ENCODE measurements at places on chromosomes 6 and 20.

DNA sequence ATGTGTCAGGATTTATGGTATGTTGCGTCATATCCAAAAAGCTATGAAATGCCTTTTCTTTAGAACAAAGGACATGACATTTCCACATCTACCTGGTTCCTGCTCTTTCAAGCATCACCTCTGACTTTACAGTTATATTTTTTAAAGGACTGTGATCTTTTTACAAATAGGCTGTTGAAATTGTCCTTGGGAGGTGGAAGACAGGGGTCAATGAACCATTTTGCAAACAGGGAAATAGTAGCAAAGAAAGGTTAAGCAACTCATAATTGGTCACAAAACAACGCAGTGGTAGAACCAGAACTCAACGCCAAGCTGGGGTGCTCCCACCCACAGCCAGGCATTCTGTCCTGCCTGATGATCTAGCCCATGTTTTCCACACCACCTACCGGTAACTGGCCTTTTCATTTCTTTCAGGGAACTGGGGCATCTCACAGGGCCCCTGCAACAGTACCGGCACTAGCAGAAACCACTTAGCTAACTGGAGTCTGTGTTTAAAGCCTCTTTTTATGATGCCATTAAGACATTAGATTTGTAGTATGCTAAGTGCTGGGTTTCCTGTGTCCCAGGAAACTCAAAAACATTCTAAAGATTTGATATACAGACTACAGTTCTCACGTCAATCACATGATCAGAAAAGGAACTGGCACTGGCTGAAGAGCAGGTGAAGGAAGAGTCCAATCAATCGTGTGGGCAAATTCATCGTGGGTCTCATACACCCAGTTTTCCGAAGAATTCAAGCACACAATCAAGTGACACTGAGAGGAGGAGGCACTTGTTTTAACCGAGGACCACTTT, 13.9 kb downstream of the ZNF217 start:
- peaks cover 44% of the 10 kb centered on the region for H3K4me1 ChIP-seq
- H3K36me3 ChIP-seq: peaks cover 40% of the 10 kb centered on the region
- no peak for DNase-seq
- H3K27ac ChIP-seq: no peak overlapping the region
- H3K4me3 ChIP-seq: no peak overlapping the region

- H3K4me1 ChIP-seq: peaks cover 27% of the 10 kb centered on the region
- H3K4me3 ChIP-seq: no peak overlapping the region
- H3K36me3 ChIP-seq: no peaks in the 10 kb centered on the region
Measured at GRCh38 chr20:20695250-20695816, 17.1 kb downstream of the RALGAPA2 start.

DNA sequence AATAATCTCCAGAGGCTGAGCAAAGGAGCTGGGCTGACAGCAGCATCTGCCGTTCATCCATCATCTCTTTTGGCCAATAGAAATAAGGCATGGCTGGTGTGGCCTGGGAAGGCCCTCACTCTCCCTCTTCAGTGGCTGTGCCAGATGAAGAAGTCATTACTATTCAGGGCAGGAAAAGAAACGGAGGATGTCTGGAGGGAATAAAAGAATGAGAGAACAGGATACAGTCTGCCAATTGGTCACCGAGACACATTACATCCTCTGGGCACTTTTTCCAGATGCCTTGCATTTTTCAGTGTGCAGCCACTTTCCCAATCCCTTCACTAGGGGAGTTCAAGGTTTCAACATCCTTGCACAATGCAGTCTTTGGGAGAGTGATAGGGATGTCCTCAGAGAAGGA, 32.2 kb upstream of the VGLL2 start:
- H3K4me1 ChIP-seq: no peaks in the 10 kb centered on the region
- no peaks in the 10 kb centered on the region for H3K36me3 ChIP-seq
- no peak overlapping the region for H3K4me3 ChIP-seq
- no peak for DNase-seq
- H3K27me3 ChIP-seq: no peaks in the 10 kb centered on the region

GRCh38 chr6:11848852-11849731, 70.5 kb upstream of the ADTRP start:
- peaks cover 9% of the 10 kb centered on the region for H3K4me1 ChIP-seq
- H3K36me3 ChIP-seq: no peaks in the 10 kb centered on the region
- no peak overlapping the region for H3K4me3 ChIP-seq
- H3K27ac ChIP-seq: no peak overlapping the region
- H3K27me3 ChIP-seq: no peaks in the 10 kb centered on the region

GRCh38 chr6:56693246-56693607, 50.5 kb upstream of the DST start:
- DNase-seq: peak; percentile 29
- no peaks in the 10 kb centered on the region for H3K4me1 ChIP-seq
- H3K27ac ChIP-seq: peak overlapping the region; percentile 6
- no peak overlapping the region for H3K4me3 ChIP-seq
- H3K27me3 ChIP-seq: no peaks in the 10 kb centered on the region

- DNase-seq: no peak
- H3K36me3 ChIP-seq: no peaks in the 10 kb centered on the region
- no peak overlapping the region for H3K27ac ChIP-seq
- no peak overlapping the region for H3K4me3 ChIP-seq
Measured at GRCh38 chr20:33944914-33945313, 48.8 kb upstream of the RALY start.

GRCh38 chr6:169722362-169723199, 1.7 kb downstream of the PHF10 start:
- no peaks in the 10 kb centered on the region for H3K27me3 ChIP-seq
- peaks cover 12% of the 10 kb centered on the region for H3K4me1 ChIP-seq
- peak; percentile 34 for DNase-seq
- peak overlapping the region; percentile 54 for H3K27ac ChIP-seq
- peak overlapping the region; percentile 55 for H3K4me3 ChIP-seq
- no peaks in the 10 kb centered on the region for H3K36me3 ChIP-seq

DNA sequence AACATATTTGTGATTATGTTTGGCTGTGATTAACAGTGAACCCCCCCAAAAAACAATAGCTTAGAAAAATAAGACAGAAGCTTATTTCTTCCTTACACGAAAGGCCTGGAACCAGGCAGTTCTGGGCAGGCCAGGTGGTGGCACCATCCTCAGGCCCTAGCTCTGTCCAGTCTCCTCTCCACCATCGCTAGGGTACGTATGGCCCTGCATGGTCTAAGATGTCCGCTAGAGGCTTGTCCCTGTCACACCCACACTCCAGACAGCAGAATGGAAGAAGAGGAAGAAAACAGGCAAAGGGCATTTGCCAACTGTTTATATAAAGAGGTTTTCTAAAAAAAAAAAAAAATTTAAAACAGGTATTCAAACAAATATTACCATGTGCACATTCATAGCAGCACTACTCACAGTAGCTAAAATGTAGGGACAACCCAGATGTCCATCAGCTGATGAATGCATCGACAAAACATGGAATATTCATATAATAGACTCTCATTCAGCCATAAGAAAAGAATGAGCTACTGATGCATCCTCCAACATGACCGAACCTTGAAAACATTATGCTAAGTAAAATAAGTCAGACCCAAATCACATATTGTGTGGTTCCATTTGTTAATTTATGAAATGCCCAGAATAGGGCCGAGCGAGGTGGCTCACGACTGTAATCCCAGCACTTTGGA, 6.7 kb downstream of the TGM3 start:
- no peaks in the 10 kb centered on the region for H3K27me3 ChIP-seq
- no peak overlapping the region for H3K4me3 ChIP-seq
- H3K27ac ChIP-seq: no peak overlapping the region
- no peak for DNase-seq
- H3K36me3 ChIP-seq: no peaks in the 10 kb centered on the region
- no peaks in the 10 kb centered on the region for H3K4me1 ChIP-seq

DNA sequence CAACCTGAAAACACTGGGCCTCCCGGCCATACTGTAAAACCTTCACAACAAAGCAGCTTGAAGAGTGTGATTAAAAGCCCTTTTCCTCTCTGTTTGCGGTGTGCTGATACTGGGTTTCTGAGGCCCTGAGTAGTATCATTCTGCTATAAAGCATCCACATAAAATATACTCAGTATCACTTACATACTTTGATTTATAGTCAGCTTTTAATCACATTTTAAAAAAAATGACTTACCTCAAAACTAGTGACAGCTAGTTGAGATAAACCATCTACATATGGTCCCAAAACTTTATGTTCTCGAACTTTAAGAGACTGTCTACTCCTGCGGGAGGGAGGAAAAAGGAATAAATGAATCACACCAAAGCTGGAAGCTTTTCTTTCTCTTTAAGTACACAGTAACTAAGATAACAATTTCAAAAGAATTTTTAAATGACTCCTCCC, 135.7 kb downstream of the KIF13A start:
- DNase-seq: no peak
- H3K4me3 ChIP-seq: no peak overlapping the region
- no peak overlapping the region for H3K27ac ChIP-seq
- H3K27me3 ChIP-seq: no peaks in the 10 kb centered on the region
- H3K36me3 ChIP-seq: peaks cover 5% of the 10 kb centered on the region

GRCh38 chr20:10788877-10789276, 115.1 kb upstream of the JAG1 start:
- no peaks in the 10 kb centered on the region for H3K27me3 ChIP-seq
- H3K27ac ChIP-seq: no peak overlapping the region
- peaks cover 28% of the 10 kb centered on the region for H3K4me1 ChIP-seq
- no peak overlapping the region for H3K4me3 ChIP-seq
- DNase-seq: no peak

GRCh38 chr6:166046226-166046625, 121.4 kb downstream of the TBXT start:
- DNase-seq: no peak
- no peaks in the 10 kb centered on the region for H3K36me3 ChIP-seq
- H3K4me1 ChIP-seq: no peaks in the 10 kb centered on the region
- H3K4me3 ChIP-seq: no peak overlapping the region
- no peak overlapping the region for H3K27ac ChIP-seq
- H3K27me3 ChIP-seq: peaks cover 1% of the 10 kb centered on the region

DNA sequence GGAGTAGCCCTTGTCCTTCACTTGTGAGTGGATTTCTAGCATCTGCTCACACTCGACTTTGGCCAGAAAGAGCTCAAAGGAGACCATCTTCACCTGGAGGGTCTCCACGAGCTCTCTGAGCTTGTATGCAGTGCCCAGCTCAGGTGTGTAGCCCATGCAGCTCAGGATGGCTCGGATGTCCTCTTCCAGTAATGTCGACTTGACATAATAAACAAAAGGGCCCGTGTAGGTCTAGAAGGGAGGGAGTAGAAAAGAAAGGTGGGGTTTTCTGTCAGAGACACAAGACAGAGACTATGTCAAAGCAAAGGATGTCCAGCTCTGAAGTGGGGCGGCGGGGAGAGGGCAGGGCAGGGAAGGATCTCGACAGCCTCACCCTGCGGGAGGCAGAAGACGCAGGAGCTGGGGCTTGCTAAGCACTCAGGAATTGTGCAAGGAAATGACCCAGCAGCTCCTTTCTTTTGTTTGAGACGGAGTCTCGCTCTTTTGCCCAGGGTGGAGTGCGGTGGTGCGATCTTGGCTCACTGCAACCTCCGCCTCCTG, 8.6 kb downstream of the SPATA2 start:
- H3K4me1 ChIP-seq: peaks cover 4% of the 10 kb centered on the region
- H3K27ac ChIP-seq: no peak overlapping the region
- no peaks in the 10 kb centered on the region for H3K27me3 ChIP-seq
- no peak for DNase-seq
- no peak overlapping the region for H3K4me3 ChIP-seq

DNA sequence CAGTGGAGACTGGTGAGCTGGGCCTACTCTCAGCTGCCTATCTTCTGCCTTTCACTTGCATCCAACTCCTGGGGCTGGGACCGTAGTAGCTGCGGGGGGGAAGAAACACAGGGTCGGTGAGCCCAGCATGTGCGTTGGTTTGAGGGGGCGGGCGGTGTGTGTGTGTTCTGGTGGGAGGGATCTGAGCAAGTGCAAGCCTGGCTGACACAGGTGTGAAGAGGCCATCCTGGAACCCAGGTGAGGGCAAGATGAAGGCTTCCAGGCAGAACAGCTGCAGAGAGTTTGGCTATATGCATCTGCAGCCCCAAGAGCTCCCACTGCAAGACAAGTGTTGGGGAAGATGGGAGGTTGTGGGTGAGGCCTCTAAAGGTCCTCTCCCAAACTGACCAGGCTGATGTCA, 30.6 kb downstream of the MOCS1 start:
- no peaks in the 10 kb centered on the region for H3K36me3 ChIP-seq
- no peaks in the 10 kb centered on the region for H3K4me1 ChIP-seq
- H3K27ac ChIP-seq: no peak overlapping the region
- DNase-seq: no peak

- H3K4me3 ChIP-seq: no peak overlapping the region
- no peaks in the 10 kb centered on the region for H3K27me3 ChIP-seq
- H3K4me1 ChIP-seq: peaks cover 12% of the 10 kb centered on the region
- no peak for DNase-seq
- no peak overlapping the region for H3K27ac ChIP-seq
Measured at GRCh38 chr6:131787079-131787478, 20.7 kb upstream of the ENPP1 start.

GRCh38 chr6:152049502-152049901, 242.0 kb downstream of the ESR1 start:
- no peaks in the 10 kb centered on the region for H3K4me1 ChIP-seq
- no peaks in the 10 kb centered on the region for H3K27me3 ChIP-seq
- no peaks in the 10 kb centered on the region for H3K36me3 ChIP-seq
- no peak for DNase-seq
- no peak overlapping the region for H3K27ac ChIP-seq

- no peak overlapping the region for H3K27ac ChIP-seq
- H3K36me3 ChIP-seq: no peaks in the 10 kb centered on the region
- H3K4me1 ChIP-seq: peaks cover 8% of the 10 kb centered on the region
- no peak overlapping the region for H3K4me3 ChIP-seq
- no peak for DNase-seq
Measured at GRCh38 chr6:20180935-20181334, 31.3 kb downstream of the MBOAT1 start.

GRCh38 chr6:106637717-106638341, 8.5 kb downstream of the QRSL1 start:
- peaks cover 7% of the 10 kb centered on the region for H3K4me1 ChIP-seq
- DNase-seq: no peak
- H3K27me3 ChIP-seq: no peaks in the 10 kb centered on the region
- H3K27ac ChIP-seq: no peak overlapping the region
- H3K36me3 ChIP-seq: peaks cover 5% of the 10 kb centered on the region
- H3K4me3 ChIP-seq: no peak overlapping the region

- no peaks in the 10 kb centered on the region for H3K4me1 ChIP-seq
- H3K27ac ChIP-seq: no peak overlapping the region
- H3K27me3 ChIP-seq: peaks cover 6% of the 10 kb centered on the region
- H3K4me3 ChIP-seq: no peak overlapping the region
- no peaks in the 10 kb centered on the region for H3K36me3 ChIP-seq
- DNase-seq: no peak
Measured at GRCh38 chr6:73710470-73710869, 14.5 kb downstream of the CD109 start.

GRCh38 chr6:167303675-167304625, 12.8 kb downstream of the UNC93A start:
- no peaks in the 10 kb centered on the region for H3K36me3 ChIP-seq
- H3K4me3 ChIP-seq: no peak overlapping the region

DNA sequence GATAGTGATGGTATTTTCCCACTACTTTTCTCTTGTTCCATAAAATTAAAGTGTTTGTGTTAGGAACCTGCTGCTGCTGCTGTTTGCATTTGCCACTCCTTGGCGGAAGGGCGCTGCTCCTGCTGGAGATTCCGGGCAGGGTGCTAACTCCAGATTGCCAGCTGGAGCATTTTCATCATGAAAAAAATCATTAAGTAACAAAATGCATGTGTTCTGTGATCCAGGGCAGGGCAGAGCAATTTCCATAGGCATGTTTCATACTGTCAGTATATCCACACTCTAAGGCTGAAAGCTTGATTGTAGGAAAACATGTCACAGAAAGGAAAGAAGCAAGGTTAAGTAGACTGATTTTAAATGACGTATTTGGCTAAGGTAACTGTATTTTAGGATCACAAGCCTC, 24.0 kb downstream of the PBOV1 start:
- H3K4me1 ChIP-seq: no peaks in the 10 kb centered on the region
- no peaks in the 10 kb centered on the region for H3K27me3 ChIP-seq
- peak; percentile 64 for DNase-seq
- H3K27ac ChIP-seq: no peak overlapping the region
- no peaks in the 10 kb centered on the region for H3K36me3 ChIP-seq
- no peak overlapping the region for H3K4me3 ChIP-seq

Measured in pancreas (tissue), 10 donors.